BE2C (cell line): ENCODE measurements at places on chromosomes 1 and 21.

- no peak for DNase-seq
Observed at GRCh38 chr1:8720347-8720746, 97.1 kb downstream of the RERE start.

GRCh38 chr1:32876341-32877210 is 5.9 kb upstream of the FNDC5 start:
- DNase-seq = peak; percentile 59

DNA sequence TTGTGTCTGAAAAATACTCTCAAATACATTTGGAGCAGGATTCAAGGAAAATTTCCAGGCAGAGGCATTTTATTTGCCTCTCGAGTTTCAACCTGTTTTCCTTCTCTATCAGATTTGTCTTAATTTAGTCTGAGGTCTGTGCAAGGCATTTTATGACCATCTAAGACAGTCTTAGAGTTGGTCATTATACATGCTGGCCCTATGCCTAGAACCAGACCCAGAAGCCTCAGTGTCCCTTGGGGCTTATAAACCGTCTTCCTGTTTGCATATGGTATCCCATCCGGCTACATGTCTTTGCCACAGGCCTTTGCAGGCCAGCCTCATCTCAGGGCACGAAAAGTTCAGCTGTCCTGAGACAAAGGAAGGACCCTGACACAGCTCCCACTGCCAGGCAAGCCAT is 346.1 kb downstream of the SIPA1L2 start:
- peak; percentile 33 for DNase-seq

- DNase-seq = no peak
Observed at GRCh38 chr1:209497729-209498128, 85.8 kb upstream of the CAMK1G start.

DNA sequence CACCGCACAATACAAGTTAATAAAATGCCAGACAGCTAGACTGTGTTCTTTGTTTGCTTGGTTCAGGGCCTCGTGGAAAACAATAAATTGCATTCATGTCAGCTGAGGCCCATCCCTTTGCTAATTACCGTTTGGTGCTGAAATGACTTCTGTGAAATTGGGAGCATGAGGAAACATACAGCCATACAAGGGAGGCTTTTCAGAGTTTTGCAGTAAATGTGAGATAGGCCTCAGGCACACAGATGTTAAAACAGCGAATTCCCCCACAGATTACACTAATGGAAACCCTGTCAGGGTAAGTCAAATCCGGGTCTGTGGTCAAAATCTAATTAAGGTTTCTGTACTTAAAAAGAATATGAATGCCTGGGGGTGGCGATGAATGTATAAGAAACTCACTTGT is 173.5 kb upstream of the LMO4 start:
- DNase-seq = no peak

GRCh38 chr1:243407284-243408018 is 151.6 kb downstream of the SDCCAG8 start:
- DNase-seq = no peak

GRCh38 chr1:155981266-155982088 is 3.1 kb upstream of the ARHGEF2 start:
- no peak for DNase-seq

- DNase-seq = no peak
Observed at GRCh38 chr1:24540906-24541710, 14.8 kb upstream of the NCMAP start.

DNA sequence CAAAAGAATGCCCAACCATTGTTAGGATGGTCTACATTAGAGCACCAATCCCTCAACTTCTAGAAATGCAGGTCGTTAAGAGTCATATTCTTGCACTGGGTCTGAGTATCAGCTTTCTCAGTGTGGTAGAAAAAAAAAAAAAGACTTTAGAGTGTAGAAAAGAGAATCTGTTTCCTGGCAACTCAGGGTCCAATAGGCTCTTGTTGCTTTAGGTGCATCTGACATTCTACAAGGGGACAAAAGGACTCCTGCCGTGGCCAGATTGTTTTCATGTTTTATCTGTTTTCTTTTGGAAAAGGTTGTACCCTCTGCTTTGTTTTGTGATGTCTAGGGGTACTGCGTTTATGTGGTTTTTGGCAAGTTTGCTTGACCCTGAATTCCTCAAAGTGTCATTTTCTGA is 105.4 kb upstream of the KCNK2 start:
- no peak for DNase-seq

DNA sequence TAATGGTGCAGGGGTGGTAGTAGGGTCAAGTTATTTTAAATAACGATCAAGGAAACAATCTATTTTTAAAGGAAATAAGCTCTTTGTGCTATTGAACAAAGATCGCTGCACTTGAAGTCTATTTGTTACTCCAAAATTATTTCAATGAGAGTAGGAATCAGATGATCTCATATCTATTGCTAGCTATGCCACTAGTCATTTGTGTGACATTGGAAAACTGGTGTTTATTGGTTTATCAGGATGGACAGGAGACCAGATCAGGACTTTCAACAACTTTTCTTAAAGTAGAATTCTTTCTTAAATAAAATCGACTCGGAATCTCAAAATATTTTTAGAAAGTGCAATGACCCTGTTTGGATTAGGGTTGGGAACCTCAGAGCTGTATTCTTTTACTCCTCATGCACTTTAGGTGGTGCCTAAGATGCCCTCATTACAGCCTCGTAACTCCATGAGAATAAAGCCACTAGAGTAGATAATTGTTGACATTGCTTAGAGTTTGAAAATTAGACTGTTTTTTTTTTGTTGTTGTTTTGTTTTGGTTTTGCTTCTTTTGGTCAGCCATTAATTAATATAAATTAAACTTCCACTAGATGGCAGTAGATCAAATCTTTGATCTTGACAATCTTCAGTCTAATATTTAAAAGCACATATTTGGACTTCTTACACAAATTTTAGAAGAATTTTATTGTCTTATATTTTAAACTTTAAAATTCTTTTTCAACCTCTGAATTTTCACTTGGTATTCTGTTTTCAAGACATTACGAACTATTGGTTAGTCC is 352.4 kb downstream of the USP25 start:
- no peak for DNase-seq
